ENCODE measurements at places on chromosomes 12 and 14. TPM values are rescaled to one million over a fixed set of nuclear protein-coding genes. Genes with fewer than 3 reads are reported as not detected.

The MTA1 gene
- total RNA-seq, result 138 TPM

The AKAP3 gene
- total RNA-seq, result 1.4 TPM

The ZNF664 gene
- 53.7 TPM for total RNA-seq

The KRT5 gene
- not detected for total RNA-seq

The CAPZA3 gene
- not detected for total RNA-seq

The SERPINA12 gene
- total RNA-seq, result not detected

The UBE2N gene
- total RNA-seq, result 184 TPM

The STRN3 gene
- total RNA-seq, result 23.5 TPM

The NAV3 gene
- total RNA-seq, result not detected

The GPR162 gene
- total RNA-seq, result 0.17 TPM

The GRIN2B gene
- total RNA-seq, result not detected

The LALBA gene
- not detected for total RNA-seq

The CLEC2A gene
- not detected for total RNA-seq

The IAPP gene
- total RNA-seq, result not detected

The FAM186B gene
- 0.29 TPM for total RNA-seq

The TPPP2 gene
- total RNA-seq, result not detected

The PMEL gene
- not detected for total RNA-seq

The RNFT2 gene
- total RNA-seq, result 7.5 TPM

The EIF2S1 gene
- total RNA-seq, result 134 TPM

The PPP4R4 gene
- total RNA-seq, result 0.59 TPM

The SIX6 gene
- not detected for total RNA-seq

The IL22 gene
- total RNA-seq, result 4.1 TPM

The KRT72 gene
- total RNA-seq, result 1.6 TPM

The MYF5 gene
- not detected for total RNA-seq

The LMNTD1 gene
- not detected for total RNA-seq

The KMT2D gene
- 123 TPM for total RNA-seq

The ADAM21 gene
- not detected for total RNA-seq

The MGAT2 gene
- total RNA-seq, result 83.8 TPM

The PRKAB1 gene
- 44.0 TPM for total RNA-seq

The SINHCAF gene
- 116 TPM for total RNA-seq

The CCDC38 gene
- total RNA-seq, result 0.12 TPM

The ESRRB gene
- total RNA-seq, result 0.32 TPM

The CD69 gene
- 106 TPM for total RNA-seq

The JAG2 gene
- 7.2 TPM for total RNA-seq

The KRT77 gene
- not detected for total RNA-seq

The EXD2 gene
- 6.1 TPM for total RNA-seq

The STAC3 gene
- 5.7 TPM for total RNA-seq

The C3AR1 gene
- 5.8 TPM for total RNA-seq

The PRH1 gene
- total RNA-seq, result 24.7 TPM

The GPR68 gene
- 43.8 TPM for total RNA-seq

The GALNT8 gene
- total RNA-seq, result 1.1 TPM

The RAPGEF3 gene
- 0.56 TPM for total RNA-seq

The MMP19 gene
- 0.12 TPM for total RNA-seq

The SLC8A3 gene
- 0.29 TPM for total RNA-seq

The GLIPR1L1 gene
- not detected for total RNA-seq
